ENCODE measurements at places on chromosomes 5 and 9. TPM values are rescaled to one million over a fixed set of nuclear protein-coding genes. Genes with fewer than 3 reads are reported as not detected.

- no peaks in the 10 kb centered on the region for H3K36me3 ChIP-seq
- H3K27ac ChIP-seq: no peak overlapping the region
- no peak for DNase-seq
- H3K4me3 ChIP-seq: no peak overlapping the region
- no peaks in the 10 kb centered on the region for H3K27me3 ChIP-seq
Observed at GRCh38 chr5:41252036-41252435, 38.7 kb upstream of the C6 start.

The LRSAM1 gene
- 13.7 TPM for total RNA-seq

- H3K27me3 ChIP-seq: no peaks in the 10 kb centered on the region
- H3K4me3 ChIP-seq: no peak overlapping the region
- no peaks in the 10 kb centered on the region for H3K4me1 ChIP-seq
- no peak for DNase-seq
- no peaks in the 10 kb centered on the region for H3K36me3 ChIP-seq
Observed at GRCh38 chr5:149724130-149724840, 5.8 kb upstream of the PPARGC1B start.

DNA sequence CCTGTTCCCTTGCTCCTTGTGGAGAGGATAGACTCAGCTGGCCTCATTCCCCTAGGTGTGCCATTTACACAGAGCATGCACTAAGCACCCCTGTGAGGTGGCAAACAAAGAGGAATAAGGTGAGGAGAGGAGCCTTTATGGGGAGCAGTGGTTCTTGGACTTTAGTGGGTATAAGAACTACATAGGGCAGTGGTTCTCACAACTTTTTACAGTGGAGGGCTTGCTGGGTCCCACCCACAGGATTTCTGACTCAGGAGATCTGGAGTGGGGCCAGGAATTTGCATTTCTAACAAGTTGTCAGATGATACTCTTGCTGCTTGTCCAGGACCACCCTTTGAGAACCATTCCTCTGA is 42.0 kb downstream of the CSF1R start:
- no peak overlapping the region for H3K4me3 ChIP-seq
- H3K4me1 ChIP-seq: no peaks in the 10 kb centered on the region
- no peak overlapping the region for H3K27ac ChIP-seq

GRCh38 chr9:100352201-100352726 is 478 bp downstream of the TEX10 start:
- H3K4me3 ChIP-seq: peak overlapping the region; percentile 96
- peaks cover 13% of the 10 kb centered on the region for H3K4me1 ChIP-seq
- H3K27me3 ChIP-seq: no peaks in the 10 kb centered on the region
- H3K36me3 ChIP-seq: no peaks in the 10 kb centered on the region
- peak; percentile 19 for DNase-seq

GRCh38 chr5:41796061-41796460 is 74.2 kb downstream of the OXCT1 start:
- H3K4me1 ChIP-seq: peaks cover 9% of the 10 kb centered on the region
- no peak overlapping the region for H3K27ac ChIP-seq
- no peak for DNase-seq
- H3K36me3 ChIP-seq: no peaks in the 10 kb centered on the region
- no peak overlapping the region for H3K4me3 ChIP-seq

- H3K4me1 ChIP-seq: no peaks in the 10 kb centered on the region
- H3K4me3 ChIP-seq: no peak overlapping the region
- no peak overlapping the region for H3K27ac ChIP-seq
- H3K36me3 ChIP-seq: no peaks in the 10 kb centered on the region
- no peaks in the 10 kb centered on the region for H3K27me3 ChIP-seq
Observed at GRCh38 chr9:111005746-111006470, 32.4 kb downstream of the LPAR1 start.

- no peaks in the 10 kb centered on the region for H3K36me3 ChIP-seq
- H3K4me1 ChIP-seq: no peaks in the 10 kb centered on the region
- no peak overlapping the region for H3K4me3 ChIP-seq
- no peak overlapping the region for H3K27ac ChIP-seq
Observed at GRCh38 chr9:489198-490197, 274.8 kb downstream of the DOCK8 start.

GRCh38 chr5:40784027-40784653 is 14.0 kb downstream of the PRKAA1 start:
- no peak for DNase-seq
- H3K27ac ChIP-seq: no peak overlapping the region
- no peaks in the 10 kb centered on the region for H3K36me3 ChIP-seq
- H3K4me3 ChIP-seq: no peak overlapping the region

The PAPPA gene
- 2.3 TPM for total RNA-seq

DNA sequence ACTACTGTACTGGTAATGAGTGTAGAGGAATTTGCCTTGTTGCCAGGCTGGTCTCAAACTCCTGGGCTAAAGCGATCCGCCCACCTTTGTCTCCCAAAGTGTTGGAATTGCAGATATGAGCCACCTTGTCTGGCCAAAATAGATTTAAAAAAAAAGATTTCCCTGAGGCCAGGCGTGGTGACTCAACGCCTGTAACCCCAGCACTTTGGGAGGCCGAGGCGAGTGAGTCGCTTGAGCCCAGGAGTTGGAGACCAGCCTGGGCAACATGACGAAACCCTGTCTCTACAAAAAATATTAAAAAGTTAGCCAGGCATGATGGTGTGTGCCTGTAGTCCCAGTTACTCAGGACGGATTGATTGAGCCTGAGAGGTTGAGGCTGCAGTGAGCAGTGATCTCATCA is 62.5 kb downstream of the IPO11 start:
- no peak overlapping the region for H3K27ac ChIP-seq
- H3K4me1 ChIP-seq: no peaks in the 10 kb centered on the region
- H3K27me3 ChIP-seq: no peaks in the 10 kb centered on the region
- no peak overlapping the region for H3K4me3 ChIP-seq

DNA sequence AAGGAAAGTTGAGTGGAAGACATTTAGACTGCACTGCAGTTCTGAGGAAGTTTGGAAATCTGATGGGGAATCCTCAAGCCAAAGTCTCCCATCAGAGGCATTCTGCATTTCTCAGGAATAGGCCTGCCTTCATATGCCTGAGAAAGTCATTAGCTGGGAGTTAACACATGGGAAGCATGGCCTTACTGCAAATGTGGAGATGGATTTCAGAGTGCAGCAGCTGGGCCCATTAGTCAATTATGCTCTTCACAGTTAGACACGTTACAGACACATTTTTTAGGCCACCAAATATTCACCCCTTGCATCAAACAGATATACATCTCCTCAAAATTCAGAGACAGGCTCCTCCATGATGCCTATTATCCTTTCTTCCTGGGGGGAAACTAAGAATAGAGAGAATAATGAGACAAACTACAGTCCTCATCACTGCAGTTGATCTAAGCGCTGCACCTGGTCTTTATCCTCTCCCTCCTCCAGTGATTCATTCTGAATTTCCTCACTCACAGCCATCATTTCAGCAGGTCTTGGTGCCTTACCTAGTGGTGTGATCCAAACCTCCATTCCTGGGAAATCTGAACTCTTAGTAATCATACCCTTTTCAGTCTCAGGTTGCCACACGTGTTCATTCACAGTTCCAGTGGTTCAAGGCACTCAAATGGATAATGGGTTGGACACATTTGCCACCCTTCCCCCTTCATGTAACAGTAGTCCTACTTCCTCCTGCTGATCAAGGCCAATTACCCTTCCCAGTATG is 47.9 kb upstream of the PPP2CA start:
- no peak overlapping the region for H3K27ac ChIP-seq
- DNase-seq: no peak
- no peaks in the 10 kb centered on the region for H3K36me3 ChIP-seq
- H3K4me1 ChIP-seq: no peaks in the 10 kb centered on the region

The ANKRD20A1 gene
- total RNA-seq: 0.88 TPM

GRCh38 chr9:87892956-87893355 is 10.3 kb downstream of the SPATA31E1 start:
- no peak overlapping the region for H3K4me3 ChIP-seq
- no peak overlapping the region for H3K27ac ChIP-seq
- no peaks in the 10 kb centered on the region for H3K27me3 ChIP-seq
- H3K4me1 ChIP-seq: no peaks in the 10 kb centered on the region
- no peaks in the 10 kb centered on the region for H3K36me3 ChIP-seq

- H3K36me3 ChIP-seq: no peaks in the 10 kb centered on the region
- DNase-seq: no peak
- H3K27ac ChIP-seq: no peak overlapping the region
- H3K4me1 ChIP-seq: no peaks in the 10 kb centered on the region
- H3K4me3 ChIP-seq: no peak overlapping the region
- H3K27me3 ChIP-seq: no peaks in the 10 kb centered on the region
Observed at GRCh38 chr5:83590966-83591365, 119.4 kb downstream of the VCAN start.

- H3K36me3 ChIP-seq: no peaks in the 10 kb centered on the region
- H3K27ac ChIP-seq: peak overlapping the region; percentile 15
- no peaks in the 10 kb centered on the region for H3K4me1 ChIP-seq
- no peaks in the 10 kb centered on the region for H3K27me3 ChIP-seq
- DNase-seq: no peak
Observed at GRCh38 chr9:111298111-111298510, 31.9 kb downstream of the OR2K2 start.

DNA sequence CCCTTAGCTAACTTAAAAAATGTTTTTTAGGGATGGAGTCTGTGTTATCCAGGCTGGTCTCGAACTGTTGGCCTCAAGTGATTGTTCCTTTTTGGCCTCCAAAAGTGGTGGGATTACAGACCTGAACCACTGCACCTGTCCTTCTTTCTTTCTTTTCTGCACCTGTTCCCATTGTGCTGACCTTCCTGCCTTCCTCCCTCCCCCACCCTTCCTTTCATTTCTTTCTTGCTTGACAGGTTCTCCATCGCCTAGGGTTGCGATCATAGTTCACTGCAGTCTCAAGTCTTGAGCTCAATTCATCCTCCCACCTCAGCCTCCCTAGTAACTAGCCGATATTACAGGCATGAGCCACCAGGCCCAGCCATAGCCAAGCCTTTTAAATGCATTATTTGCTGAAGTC is 20.6 kb downstream of the JMY start:
- H3K27ac ChIP-seq: no peak overlapping the region
- no peak overlapping the region for H3K4me3 ChIP-seq
- no peaks in the 10 kb centered on the region for H3K27me3 ChIP-seq
- peaks cover 21% of the 10 kb centered on the region for H3K4me1 ChIP-seq

DNA sequence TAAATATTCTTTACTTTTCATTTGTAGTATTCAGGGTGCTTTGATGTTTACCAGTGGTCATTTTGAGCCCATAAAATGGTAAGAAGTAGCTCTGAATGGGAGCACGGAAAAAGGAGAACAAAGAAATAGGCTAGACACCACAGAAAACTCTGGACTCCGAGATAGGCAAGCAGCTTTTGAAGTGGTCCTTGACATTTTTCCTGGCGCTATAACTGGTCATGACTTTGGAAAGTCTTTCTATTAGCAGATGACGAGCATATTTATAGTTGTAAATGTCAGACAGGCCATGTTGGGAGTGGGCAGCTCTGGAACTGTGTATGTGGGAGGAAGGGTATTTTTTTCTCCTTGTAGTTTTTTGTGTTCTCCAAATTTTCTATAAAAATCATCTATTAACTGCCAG is 126.1 kb upstream of the POC5 start:
- H3K36me3 ChIP-seq: no peaks in the 10 kb centered on the region
- no peak for DNase-seq
- H3K27ac ChIP-seq: peak overlapping the region; percentile 70
- H3K27me3 ChIP-seq: no peaks in the 10 kb centered on the region

DNA sequence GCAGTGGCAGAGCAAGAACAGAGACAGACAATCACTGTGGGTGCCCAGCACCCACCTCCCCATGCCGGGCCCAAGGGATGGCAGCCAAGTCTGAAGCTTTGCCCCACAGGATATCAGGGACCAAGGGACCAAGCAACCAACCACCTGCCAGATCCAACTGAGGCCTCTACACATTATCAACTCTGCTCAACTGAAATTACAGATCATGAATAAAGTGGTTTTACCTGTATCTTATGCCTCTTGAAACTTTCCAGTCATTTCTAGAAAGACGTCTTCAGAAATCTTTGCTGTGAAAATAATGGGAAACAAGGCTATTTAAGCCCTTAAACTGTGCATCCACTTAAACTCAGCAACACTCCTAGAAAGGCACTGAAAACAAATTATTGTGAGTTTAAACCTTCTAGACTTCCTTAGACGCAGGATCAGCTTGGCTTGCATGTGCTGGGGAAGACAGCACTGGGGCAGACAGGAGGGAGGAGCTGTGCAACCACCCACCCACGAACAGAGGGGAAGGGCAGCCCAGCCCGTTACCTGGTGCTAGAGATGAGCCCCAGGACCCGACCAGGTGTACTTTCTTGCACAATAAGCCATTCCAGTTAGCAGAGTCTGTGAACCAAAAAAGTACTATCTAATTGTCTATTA is 80.0 kb downstream of the SEMA4D start:
- H3K4me1 ChIP-seq: peaks cover 14% of the 10 kb centered on the region
- DNase-seq: no peak

- H3K27ac ChIP-seq: peak overlapping the region; percentile 90
- no peak for DNase-seq
- H3K36me3 ChIP-seq: no peaks in the 10 kb centered on the region
- H3K4me3 ChIP-seq: no peak overlapping the region
Observed at GRCh38 chr5:131381777-131382176, 117.9 kb downstream of the CDC42SE2 start.

- no peak overlapping the region for H3K27ac ChIP-seq
- DNase-seq: no peak
- H3K36me3 ChIP-seq: no peaks in the 10 kb centered on the region
- H3K4me1 ChIP-seq: no peaks in the 10 kb centered on the region
- H3K27me3 ChIP-seq: no peaks in the 10 kb centered on the region
Observed at GRCh38 chr5:179187681-179188575, 127.8 kb downstream of the ZNF354C start.

The RFX3 gene
- 10.7 TPM for total RNA-seq

The PCDHB5 gene
- 21.4 TPM for total RNA-seq

The CRHBP gene
- 5.1 TPM for total RNA-seq

- DNase-seq: no peak
- H3K27me3 ChIP-seq: no peaks in the 10 kb centered on the region
- no peak overlapping the region for H3K27ac ChIP-seq
- peaks cover 1% of the 10 kb centered on the region for H3K4me1 ChIP-seq
- H3K36me3 ChIP-seq: no peaks in the 10 kb centered on the region
Observed at GRCh38 chr5:68424799-68425537, 209.4 kb downstream of the PIK3R1 start.

- DNase-seq: no peak
- no peak overlapping the region for H3K27ac ChIP-seq
- H3K27me3 ChIP-seq: no peaks in the 10 kb centered on the region
- no peaks in the 10 kb centered on the region for H3K36me3 ChIP-seq
- peaks cover 4% of the 10 kb centered on the region for H3K4me1 ChIP-seq
Observed at GRCh38 chr5:17343675-17344074, 126.2 kb downstream of the BASP1 start.

DNA sequence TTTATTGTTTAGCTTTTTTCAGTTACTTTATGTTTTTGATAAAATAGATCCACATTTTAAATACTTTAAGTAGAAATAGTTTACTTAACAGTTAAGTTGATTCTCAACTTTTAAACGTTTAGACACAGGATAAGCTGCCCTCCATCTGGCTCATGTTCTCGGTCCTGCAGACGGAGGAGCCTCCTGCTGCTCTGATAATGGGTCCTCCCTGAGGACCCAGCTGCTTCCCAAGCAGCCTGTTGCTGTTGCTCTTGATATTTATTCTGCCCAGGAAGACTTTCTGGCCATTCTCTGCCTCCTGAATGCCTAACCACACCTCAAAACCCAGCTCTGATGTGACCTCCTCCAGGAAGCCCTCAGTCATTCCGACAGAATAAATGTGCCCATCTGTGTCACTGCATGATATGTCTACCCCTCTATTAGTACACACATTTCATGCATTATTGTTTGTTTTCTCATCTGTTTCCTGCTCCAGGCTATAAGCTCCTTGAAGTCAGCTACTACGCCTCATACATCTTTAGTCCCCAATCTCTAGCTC is 267.2 kb upstream of the MSX2 start:
- H3K27me3 ChIP-seq: no peaks in the 10 kb centered on the region
- no peaks in the 10 kb centered on the region for H3K4me1 ChIP-seq

- H3K36me3 ChIP-seq: no peaks in the 10 kb centered on the region
- no peaks in the 10 kb centered on the region for H3K27me3 ChIP-seq
- H3K4me1 ChIP-seq: no peaks in the 10 kb centered on the region
Observed at GRCh38 chr5:153618867-153619266, 128.4 kb downstream of the GRIA1 start.

The TSSK1B gene
- total RNA-seq: 0.40 TPM
